Activated T-cell treated with anti-CD3 and anti-CD28 coated beads for 48 hours (primary cell): ENCODE measurements at places on chromosomes 7 and 10.

GRCh38 chr10:122168598-122169394 is 102.3 kb upstream of the BTBD16 start:
- DNase-seq, result no peak

DNA sequence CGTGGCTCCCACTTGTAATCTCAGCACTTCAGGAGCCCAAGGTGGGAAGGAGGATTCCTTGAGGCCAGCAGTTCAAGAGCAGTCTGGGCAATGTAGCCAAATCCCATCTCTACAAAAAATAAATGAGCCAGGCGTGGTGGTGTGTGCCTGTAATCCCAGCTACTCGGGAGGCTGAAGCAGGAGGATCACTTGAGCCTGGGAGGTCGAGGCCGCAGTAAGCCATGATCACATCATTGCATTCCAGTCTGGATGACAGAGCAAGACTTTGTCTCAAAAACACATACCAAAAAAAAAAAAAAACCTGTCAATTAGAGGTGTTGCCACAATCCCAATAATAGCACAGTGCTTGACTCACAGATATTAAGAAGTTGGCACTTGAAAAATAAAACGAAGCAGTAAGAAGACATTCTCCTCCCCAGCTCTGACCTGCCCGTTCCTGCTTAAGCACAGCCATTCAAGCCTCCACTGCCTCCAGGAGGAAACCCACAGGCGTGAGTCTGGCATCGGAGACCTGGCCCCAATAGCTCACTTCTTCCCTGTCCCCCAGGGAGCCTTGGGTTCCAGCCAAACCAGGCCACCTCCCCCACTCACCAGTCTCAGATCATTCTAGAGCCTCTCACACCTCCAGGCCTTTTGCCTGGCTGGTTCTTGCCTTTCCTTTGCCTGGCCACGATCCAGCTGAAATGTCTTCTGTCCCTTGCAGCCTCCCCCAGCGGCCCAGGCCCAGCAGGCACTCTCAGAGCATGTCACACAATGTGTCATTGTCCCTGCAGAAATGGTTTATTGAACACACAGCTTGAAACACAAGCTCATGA is 45.3 kb upstream of the GTF2I start:
- DNase-seq, result no peak

DNA sequence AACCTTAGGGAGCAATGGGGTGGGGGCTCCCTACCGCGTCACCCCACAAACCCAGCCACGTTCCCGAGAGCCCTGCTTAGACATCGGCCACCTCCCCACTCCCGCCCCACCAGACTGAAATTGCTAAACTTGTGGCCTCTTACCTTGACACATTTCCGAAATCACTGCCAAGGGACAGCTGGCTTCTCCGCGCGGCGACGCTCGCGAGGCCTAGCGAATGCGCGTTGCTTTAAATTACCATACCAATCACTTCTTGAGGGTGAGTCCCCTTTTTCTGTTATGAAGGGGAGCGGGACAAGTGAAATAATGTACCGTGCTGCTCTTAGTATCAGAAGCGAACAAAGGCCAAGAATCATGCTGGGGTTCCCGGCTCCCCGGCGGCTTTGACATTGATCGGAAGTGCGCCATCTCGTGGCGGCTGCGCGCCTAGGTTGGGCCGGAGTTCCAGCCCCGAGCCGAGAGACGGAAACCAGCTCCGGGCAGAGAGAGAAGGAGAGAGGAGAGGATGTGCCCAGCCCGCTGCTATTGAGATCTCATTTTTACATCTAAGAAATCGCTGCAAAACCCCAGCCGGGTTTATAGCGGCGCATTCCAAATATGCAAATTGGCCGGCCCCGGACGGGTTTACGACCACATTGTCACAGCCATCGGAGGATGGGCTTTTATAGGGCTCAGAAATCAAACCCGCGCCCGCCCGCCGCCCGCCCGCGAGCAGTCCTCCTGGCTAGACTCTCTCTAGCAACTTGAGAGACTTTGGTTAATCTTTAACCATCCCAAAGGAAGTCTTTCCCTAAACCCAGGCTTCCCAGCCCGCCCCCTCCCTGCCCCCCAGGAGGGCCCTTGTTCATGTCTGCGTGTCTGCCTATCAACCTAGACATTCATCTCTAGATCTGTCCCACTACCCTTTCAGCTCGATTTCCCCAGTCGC is 5.3 kb downstream of the HOXA11 start:
- DNase-seq, result peak; percentile 63

GRCh38 chr7:49261928-49262327 is 337.6 kb downstream of the CDC14C start:
- DNase-seq, result no peak

GRCh38 chr10:28858646-28859045 is 181.3 kb downstream of the BAMBI start:
- no peak for DNase-seq

- no peak for DNase-seq
These were observed 97.0 kb downstream of the ALOX5 start for GRCh38 chr10:45471059-45471458.

- no peak for DNase-seq
These were observed 122.3 kb upstream of the GALNT17 start for GRCh38 chr7:71009636-71010035.

GRCh38 chr7:70616211-70616610 is 515.7 kb upstream of the GALNT17 start:
- no peak for DNase-seq

DNA sequence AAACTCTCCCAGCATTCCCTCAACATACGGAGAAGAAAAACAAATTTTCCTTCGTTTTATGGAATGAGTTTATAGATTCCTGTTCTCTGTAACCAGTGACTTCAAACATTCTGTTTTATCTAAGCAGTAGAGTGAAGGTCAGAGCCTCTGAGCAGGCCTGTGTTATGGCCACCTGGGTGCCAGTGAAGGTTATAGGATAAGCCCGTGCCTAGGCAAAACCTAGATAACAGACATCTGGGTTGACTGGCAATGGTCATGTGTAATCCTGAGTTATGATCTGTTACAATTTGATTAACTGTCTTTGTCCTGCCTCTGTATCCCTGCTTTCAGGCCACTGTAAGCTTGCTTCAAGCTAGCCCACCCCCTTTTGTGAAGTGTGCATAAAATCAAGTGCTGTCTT is 8.3 kb downstream of the LSM5 start:
- no peak for DNase-seq

- no peak for DNase-seq
These were observed 111.4 kb upstream of the ZEB1 start for GRCh38 chr10:31207636-31208035.

DNA sequence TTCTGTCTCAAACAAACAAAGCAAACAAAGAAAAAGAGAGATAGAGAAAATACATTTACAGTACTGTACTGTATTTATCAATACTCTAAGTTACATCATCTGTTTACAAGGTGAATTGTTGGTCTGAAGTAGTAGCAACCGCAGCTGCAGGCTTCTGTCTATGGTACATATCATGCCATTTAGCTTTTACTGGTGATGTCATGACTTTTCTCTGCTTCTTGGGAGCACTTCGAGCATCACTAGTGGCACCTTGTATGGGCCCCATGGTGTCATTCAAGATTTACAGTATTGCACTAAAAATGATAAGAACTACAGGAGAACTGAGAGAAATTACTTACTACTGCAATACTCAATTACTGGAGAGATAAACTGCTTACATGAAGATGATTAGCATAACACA is 826.9 kb downstream of the CNTNAP2 start:
- no peak for DNase-seq

DNA sequence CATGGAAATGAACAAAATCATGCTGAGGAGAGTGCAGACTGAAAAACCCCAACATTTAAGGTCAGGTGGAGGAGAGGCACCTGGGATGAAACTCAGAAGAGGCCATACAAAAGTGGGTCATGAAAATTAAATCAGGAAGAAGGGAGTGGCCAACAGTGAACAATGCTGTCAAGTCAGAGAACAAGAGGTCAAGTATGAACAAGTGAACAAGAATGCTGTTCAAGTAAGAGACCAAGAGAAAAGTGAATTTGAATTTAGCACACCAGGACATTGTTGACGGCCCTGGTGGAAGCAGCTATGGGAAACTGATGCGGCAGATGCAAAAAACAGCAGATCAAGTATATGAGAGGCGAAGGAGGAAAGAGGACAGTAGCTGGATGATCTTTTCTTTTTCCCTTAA is 7.9 kb downstream of the CEP41 start:
- DNase-seq, result no peak

- no peak for DNase-seq
These were observed 273.4 kb upstream of the CSTF2T start for GRCh38 chr10:51972733-51973346.

DNA sequence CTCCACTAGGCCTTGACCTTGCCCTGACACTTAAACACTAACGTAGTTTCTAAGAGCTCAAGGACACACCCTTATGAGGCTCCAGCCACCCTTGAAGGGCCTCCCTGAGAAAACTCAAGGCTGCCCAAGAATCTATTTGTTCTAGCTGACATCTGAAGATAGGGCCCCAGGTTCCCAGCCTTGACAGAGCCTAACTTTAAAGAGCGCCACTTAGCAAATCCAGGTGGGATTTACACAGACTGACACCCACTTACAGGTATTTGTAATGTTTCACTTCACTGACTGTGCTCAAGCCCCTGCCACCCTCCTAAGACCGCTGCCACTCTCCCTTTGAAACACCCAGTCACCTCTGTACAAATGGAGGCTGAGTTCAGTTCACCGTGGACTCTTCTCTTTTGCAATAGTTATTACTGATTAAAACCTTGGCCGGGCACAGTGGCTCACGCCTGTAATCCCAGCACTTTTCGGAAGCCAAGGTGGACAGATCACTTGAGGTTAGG is 90.4 kb downstream of the SVOPL start:
- DNase-seq, result no peak

DNA sequence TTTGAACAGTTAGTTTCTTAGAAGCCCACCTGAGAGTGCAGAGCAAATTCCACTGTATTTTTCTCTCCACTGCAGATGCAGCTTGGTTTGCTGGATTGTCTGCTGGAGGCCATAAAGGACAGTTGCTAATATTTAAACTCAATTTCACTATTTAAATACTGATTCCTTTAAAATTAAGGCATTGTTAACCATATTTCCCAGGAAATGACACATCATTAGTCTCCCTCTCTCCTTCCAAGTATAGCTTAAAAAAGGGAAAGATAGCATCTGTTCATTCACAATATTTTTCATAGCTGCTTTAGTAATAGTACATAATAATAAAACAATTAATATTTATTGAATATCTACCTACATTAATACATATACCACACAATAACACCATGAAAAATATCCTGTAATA is 252.9 kb downstream of the HGF start:
- no peak for DNase-seq

GRCh38 chr10:114396464-114396863 is 7.8 kb downstream of the AFAP1L2 start:
- DNase-seq, result no peak

DNA sequence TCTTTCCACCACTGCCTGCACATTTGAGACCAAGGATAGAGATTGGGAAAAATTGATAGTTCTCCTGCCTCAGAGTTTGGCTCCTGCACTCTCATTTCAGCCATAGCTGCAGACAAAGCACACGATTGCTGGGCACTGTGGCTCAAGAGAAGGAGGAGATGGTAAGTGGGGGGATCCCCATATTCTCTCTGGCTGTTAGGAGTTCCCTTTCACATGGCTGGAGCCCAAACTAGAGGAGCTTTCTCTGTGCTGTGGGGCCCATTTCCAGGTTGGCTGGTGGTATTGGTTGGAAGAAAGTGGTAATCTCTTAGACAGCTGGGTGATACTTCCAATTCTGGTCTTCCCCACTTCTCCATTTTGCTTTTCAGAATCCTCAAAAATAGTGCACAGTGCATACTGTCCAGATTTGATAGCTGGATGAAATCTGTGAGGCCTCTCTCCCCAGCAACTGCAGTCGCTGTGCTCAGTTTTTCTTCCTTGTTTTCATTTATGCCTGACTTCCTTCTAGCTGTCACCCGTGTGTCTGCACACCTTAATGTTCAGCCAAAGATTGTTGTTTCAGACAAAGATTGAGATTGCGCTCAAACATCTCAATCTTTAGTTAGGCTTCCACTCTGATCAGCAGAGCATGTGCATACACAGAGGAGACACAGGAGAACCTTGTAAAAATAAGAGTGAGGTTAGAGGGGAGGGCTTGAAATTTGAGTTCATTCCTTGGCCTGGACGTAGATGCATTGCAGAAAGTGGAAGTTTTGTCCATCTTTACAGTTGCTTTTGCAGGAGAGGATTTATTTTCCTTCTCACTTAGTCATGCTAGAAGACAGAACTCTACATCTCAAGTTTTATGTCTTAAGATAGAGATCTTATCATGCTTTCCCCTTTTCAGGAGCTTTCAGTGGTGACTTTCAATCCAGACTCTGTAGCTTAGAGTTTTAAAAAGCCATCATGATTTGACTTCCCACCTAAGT is 28.6 kb downstream of the RABGEF1 start:
- no peak for DNase-seq

DNA sequence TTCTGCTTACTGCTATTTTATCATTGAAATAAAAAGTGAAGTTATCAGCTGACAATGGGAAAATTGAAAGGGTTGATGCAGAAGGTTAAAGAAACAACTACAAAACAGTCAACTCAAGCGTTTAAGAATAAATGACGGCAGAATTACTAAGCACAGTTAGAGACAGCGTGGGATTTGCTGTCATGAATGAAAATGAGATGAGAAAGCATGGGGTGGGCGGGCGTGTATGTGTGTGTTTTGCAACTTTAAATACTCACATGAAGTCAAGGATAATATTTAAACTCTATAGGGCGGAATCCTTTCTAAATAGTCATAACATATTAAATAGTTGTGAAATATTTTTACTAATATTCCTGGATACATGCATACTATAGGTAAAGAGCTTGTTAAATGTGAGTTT is 450.8 kb downstream of the ETV1 start:
- no peak for DNase-seq
